Sigmoid colon (tissue), 7 donors: ENCODE measurements at places on chromosomes 2 and 18. TPM values are rescaled to one million over a fixed set of nuclear protein-coding genes. Genes with fewer than 3 reads are reported as not detected.

DNA sequence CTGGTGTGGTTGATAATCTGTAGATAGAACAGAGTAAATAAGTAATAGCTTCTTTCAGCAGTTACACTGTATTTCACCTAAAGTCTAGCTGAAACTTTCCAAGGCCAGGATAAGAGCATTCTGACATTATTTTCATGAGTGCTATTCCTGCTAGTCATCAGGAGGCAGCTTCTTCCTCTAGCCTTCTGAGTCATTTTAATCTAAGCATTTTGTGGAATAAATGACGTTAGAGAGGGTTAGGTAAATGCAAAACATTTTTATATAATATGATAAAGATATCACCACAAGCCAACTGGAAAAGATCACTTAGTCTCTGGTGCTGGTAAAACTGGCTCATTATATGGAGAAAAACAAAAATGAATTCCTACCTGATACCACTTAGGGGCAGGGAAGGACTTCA is 138.5 kb downstream of the MEP1B start:
- no peak for DNase-seq

GRCh38 chr2:158269143-158269542 is 167.5 kb downstream of the UPP2 start:
- DNase-seq = no peak

- DNase-seq = no peak
These were observed 681.0 kb upstream of the ID2 start for GRCh38 chr2:8000870-8001269.

DNA sequence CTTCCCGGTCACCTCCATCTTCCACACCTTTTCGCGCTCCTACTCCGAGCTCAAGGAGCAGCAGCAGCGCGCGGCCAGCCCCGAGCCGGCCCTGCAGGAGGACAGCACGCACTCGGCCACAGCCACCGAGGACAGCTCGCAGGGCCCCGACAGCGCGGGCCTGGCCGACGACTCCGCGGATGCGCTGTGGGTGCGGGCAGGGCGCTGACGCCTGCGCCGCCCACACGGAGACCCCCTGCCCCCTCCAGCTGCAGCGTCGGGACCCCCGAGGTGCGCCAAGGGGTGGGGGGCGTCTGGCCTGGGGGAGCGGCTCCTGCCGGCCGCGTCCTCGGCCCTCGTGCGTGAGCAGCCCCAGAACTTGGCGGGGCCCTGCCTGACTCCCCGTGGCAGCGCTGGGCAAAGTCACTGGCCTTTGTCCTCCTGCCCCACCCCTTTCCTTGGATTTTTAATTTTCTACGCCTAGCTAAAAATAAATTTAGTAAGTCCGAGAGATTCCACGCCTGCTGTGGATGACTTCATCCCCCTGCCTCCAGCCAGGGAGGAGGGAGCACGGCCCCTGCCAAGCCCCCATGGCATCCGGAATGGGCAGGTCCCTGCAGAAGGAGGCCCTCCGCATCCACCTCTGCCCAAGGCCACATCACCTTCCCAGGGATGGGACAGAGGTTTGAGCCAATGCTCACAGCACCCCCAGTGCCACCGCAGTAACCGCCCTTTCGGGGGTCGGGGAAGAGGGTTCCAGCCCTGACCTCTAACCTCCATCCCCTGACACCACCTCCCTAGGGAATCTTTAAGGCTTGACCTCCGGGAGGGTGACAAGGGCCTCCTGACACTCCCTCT is 51.6 kb downstream of the SLC66A2 start:
- DNase-seq = peak; percentile 46

GRCh38 chr2:216370961-216371712 is 1.1 kb downstream of the MARCHF4 start:
- DNase-seq = no peak

DNA sequence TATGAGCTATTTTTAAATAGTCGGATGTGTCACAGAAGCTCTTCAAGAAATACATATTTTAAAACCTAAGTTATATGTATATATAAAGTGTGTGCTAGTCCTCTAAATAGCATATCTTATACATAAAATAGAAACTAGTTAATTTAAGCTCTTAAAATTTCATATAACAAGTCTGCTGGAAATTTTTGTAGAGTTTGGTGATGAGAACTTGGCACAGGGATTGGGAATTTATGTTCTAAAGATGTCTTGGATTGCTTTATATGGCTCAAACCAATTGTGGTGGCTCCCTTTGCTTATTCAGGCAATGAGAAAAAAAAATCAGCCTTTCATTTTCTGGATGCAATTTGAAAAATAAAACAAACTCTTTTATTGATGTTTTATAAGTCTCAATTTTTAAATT is 142.8 kb upstream of the KCNJ3 start:
- DNase-seq = no peak

LAMA3 gene
- 18.6 TPM for total RNA-seq

DIPK1C gene
- total RNA-seq = 1.1 TPM

ALLC gene
- not detected for total RNA-seq

NAT8 gene
- total RNA-seq = not detected

COLEC12 gene
- total RNA-seq = 15.9 TPM
